ENCODE measurements at places on chromosomes 1 and 21.

GRCh38 chr1:194474701-194475100 is 1288.3 kb upstream of the B3GALT2 start:
- DNase-seq = no peak

DNA sequence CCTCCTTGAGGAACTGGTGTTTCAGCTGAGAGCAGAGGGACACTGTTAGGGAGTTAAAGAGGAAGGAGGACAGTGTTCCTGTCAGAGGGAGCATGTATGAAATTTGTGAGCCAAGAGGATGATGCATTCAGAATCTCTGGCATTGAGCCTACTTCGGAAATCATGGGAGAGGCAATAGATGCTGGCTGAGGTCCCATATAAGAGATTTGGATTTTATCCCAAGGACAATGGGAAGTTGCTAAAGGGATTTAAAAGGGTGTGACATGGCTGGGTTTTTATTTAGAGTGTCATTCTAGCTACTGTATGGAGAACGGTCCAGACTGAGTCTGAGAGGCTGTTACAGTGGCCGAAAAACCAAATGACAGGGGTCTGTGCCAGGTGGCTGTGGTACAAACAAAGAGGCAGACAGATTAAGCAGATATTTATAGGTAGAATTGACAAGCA is 403.2 kb upstream of the B3GALT2 start:
- no peak for DNase-seq

DNA sequence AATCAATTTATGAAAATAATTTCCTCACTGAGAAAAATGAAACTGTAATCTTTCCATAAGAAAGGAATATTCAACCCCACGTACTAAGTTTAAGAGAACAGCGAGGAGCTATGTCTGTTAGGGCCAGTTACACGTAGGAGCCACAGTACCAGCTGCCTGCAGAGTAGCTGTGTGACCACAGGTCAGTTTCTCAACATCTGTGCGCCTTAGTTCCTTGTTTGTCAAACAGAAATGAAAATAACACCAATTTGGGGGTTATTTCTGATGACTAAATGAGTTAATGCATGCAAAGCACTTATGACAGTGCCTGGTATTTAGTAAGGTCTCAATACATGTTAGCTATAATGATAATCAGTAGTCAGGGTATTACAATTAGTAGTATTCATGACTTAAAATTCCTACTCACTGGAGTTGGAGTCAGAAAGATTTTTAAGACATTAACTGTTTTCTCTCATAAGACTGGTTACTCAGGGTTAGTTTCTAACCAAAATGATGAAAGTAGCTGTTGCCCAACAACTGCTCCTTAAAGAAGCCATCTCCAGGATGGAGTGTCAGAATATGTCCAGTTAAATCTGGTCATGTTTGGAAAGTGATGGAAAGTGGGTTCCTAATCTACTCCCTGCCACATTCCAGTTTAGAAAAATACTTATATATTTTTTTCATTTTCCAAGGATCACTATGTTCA is 85.8 kb upstream of the ZNF648 start:
- no peak for DNase-seq

DNA sequence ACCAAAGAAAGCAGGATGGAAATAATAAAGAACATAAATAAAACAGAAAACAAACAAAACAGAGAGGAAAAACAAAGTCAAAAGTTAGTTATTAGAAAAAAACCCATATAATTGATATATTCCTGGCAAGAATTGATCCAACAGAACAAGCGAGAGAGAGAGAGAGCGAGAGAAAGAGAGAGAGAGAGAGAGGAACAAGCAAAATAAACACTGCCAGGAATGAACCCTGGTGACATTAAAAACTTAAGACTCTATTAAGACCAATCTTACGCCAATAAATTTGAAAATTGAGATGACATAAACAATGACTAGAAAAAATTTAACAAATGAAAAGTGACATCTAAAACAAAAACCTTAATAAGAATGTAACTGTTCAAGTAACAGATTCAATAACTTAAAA is 64.1 kb downstream of the COP1 start:
- DNase-seq = no peak

GRCh38 chr1:47751996-47752451 is 245.2 kb downstream of the TRABD2B start:
- DNase-seq = no peak

DNA sequence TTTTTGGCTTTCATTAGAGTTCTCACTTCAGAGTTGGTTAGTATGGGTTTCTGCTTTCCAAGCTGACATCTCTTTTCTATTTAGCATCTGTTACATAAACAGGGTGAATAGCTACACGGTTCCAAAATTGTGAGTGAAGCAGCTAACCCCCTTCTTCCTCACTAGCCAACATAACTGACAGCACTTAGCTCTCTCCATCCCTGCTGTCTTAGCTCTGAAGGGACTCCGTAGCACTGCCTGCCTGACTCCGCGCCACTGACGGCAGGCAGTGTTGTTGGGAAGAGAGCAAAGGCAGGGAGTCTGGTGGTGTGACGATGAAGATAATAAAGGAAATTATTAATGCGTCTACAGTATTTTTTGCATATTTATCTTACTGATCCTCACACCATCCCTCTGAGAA is 247.0 kb downstream of the PTBP2 start:
- no peak for DNase-seq

DNA sequence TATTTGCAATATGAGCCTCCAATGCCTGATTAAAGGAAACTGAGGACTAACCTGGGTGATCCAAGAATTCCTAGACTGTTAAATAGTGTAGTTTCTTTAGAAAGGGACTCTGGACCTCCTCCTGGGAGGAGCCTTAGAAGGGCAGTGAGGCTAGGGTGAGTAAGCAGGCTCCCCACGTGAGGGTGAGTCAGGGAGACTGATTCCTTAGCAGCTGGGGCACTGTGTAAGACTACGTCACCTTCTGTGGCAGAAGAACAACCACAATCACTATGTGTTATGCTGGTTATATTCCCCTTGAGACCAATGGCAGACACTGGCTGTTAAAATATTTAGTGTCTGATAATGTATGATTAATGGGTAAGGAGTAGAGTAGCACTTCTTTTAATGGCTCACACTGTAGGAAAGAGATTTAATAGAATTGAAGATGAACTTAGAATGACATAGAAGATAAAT is 53.3 kb upstream of the SYT14 start:
- peak; percentile 80 for DNase-seq

DNA sequence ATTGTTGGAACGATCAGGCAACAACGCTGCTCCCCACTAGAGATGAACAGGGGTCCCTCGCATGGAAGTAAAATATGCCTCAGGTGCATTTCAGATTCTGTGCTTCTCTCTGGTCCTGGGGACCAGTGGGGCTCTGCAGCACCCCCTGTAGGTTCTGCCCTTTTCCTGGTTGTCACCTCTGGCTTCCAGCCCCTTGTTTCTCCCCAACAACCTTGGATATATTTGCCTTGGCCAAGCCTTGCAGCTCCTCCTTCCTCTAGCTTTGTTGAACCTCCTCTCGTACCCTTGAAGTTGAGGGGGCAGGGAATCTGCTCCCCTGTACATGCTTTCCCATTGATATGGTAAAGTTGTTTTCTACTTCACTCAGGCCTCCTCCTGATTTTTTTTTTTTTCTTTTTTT is 5.4 kb upstream of the RGSL1 start:
- DNase-seq = no peak

- DNase-seq = peak; percentile 51
Measured at GRCh38 chr1:225987491-225988316, 11.4 kb downstream of the SDE2 start.

DNA sequence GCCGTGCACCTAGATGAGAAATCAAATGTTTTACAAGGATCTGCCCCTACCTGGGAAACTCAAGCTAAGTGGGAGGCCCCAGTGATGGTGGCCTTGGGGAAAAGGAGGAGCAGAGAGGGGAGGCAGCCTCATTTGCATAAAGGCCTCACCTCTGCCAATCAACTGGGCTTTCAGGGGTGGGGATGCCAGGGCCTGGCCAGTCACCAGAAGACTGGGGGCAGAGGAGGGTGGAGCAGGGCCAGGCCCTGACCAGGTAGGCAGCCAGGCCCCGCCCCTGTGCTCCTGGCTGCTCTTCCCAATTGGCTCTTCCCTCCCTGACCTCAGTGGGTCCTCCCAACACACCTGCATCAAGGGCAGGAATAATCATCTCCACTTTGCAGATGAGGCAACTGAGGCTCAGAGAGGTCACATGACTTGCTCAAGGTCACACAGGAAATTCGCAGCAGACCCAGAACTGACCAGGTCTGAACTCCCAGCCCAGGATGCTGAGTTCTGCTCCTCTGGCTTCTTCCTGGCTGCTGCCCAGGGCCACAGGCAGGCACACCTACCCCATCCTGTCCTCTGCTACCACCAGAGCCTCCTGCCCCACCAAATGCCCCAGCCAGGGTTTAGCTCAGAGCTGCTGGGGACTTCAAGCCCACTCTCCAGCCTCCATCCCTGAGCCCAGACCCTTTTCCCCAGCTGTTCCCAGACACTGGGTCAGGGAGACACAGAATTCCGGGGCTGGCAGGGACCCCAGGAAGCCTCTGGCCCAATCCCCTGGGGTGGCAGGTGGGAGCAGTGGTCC is 677.9 kb downstream of the MATN1 start:
- DNase-seq = no peak

GRCh38 chr1:61046434-61046833 is 35.9 kb upstream of the NFIA start:
- no peak for DNase-seq

GRCh38 chr1:114173680-114174079 is 20.0 kb upstream of the SYT6 start:
- no peak for DNase-seq

DNA sequence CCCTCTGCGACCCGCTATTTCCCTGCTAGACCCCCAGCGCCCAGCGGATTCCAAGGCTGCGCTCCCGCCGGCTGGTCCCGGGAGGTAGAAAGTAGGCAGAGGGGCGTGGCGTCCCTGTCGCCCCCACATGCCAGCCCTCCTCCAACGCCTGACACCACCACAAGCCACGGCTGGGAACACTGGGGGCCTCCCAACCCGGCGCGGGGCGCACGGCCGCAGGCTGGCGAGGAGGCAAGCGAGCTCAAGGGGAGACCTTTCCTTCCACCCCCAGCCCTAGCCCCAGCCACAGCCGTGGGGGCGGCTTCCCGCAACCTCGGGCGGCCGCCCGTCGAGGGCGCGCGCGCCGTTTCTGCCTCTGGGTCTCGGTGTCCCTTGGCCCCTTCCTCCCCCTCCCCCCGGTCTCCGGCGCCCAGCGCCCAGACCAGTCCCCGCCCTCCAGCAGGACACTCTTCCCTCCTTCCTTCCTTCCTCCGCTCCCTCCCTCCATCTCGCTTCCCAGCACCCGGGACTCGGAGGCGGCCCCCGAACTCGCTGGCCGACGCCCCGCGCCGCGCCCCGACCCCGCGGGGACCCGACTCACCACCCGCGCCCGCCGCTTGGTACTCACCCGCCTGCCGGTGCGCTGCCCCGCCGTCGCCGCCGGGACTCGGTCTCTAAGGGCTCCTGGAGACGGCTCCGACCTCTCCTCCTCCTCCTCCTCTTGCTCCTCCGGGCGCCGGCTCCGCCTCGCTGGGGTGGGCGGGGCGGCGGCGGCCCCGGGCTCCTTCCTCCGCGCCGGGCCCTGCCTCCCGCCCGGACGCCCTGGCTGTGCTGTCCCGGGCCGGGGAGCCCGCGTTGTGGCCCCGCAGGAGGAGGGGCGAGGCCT is at the start of gene GNG12:
Gene GNG12 (minus strand): TSS at position 731 of the 865 bp plus-strand sequence. CDS start 125,781 bp downstream, outside the sequence.
- peak; percentile 47 for DNase-seq

GRCh38 chr1:53622531-53622930 is 116.4 kb downstream of the GLIS1 start:
- no peak for DNase-seq

GRCh38 chr1:200737647-200738291 is 924 bp upstream of the CAMSAP2 start:
- DNase-seq = no peak

DNA sequence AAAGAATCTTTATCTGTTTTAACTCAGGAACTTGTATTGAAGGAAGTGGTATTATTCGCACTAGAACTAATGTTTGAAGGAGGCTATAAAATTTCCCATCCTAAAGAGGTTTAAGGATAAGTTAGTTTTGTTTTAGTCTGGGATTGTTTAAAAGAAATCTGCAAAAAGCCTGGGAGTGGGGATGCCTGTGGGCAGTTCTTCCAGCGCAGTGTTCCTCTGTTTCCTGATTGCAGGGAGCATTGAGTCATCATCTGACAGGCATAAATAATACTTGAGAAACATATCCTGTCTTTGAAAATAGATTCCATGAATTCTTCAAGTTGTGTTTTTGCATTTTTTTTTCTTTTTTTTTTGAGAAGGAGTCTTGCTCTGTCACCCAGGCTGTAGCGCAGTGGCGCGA is 350.8 kb upstream of the PTBP2 start:
- no peak for DNase-seq

- DNase-seq = no peak
Measured at GRCh38 chr1:239367196-239367810, 19.1 kb upstream of the CHRM3 start.

DNA sequence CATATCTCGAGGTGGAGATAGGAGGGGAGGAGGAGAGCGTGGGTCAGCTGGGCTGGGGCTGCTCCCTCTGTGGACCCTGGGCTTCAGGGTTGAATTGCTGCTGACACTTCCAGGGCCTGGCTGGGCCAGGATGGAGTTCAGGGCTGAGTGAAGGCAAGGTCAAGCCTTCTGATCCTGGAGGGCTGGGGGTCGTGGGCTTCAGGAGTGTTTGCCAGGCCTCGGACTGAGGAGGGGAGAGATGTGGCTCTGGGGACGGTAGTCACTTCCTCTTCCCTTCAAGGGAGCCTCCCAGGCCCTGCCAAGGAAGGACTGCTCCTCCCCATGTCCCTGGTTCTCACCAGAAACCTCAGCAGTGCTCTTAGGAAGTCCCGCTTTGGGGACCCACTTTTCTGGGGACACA is 12.1 kb upstream of the FAM131C start:
- no peak for DNase-seq

- no peak for DNase-seq
Measured at GRCh38 chr21:18715606-18716005, 312.0 kb upstream of the TMPRSS15 start.

DNA sequence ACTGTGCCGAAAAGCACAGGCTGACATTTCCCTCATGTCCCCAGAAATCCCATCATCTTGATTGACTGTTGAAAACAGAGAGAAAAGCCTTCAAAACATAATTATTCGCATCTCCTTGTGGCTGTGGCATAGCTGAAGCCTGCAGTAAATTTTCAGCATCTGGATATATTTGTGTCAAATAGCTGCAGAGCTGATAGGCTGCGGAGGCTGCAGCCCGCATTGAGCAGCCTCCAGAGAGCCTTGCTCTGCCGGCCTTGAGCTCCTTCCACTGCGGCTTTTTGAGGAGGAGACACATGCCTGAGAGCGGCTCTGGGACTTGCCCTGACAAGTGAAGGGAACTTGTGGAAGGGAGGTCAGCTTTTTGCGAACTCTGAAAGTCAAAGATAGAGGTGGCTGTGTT is 144.7 kb downstream of the RYR2 start:
- no peak for DNase-seq

DNA sequence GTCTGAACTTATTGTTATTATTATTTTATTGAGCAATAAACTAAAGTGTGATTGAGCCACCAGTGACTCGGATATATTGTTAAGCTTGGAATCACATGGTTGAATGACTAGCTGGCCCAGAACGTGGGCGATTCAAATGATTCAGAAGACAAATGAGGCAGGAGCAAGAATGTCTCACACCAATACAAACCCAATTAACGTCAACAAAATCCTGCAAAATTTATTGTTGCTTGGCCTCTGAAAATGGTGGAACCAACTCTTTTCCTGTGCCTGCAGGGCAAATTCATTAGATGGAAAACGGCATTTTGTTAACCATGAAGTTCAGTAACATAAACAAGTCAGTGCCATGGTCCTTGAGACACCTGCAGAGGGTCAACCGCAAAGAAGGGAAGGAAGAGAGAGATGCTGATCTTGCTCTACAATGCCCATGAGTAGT is 482.0 kb downstream of the SETD4 start:
- DNase-seq = no peak

- no peak for DNase-seq
Measured at GRCh38 chr1:150121236-150121862, 28.4 kb upstream of the PLEKHO1 start.

- DNase-seq = no peak
Measured at GRCh38 chr21:27528697-27529096, 561.8 kb upstream of the ADAMTS5 start.

All from activated CD4-positive, alpha-beta T cell treated with anti-CD3 and anti-CD28 coated beads, Interleukin-10, Interleukin-2, amounts not matched to agents 100 ng/mL and 50 ng/mL, durations not matched to agents 16 hours and 8 hours (primary cell).